ENCODE measurements at places on chromosomes 1 and 21.

DNA sequence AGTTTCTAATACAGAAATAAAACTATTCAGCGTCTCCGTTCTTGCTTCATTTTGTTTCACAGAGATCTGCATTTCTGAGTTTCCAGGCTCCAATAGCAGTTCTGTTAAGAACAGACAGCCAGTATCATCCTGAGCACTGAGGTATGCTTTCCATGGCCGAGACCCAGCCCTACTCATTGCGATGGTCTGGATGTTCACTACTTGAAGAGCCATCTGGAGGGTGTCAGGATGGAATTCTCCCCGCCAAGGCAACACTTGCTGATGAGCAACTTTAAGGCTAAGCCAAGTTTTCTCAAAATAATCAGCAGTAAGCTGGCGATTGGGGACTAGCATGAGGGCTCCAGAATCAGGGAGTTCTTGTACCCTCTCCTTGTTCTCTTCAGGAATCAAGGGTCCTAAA is 7.7 kb upstream of the BCL2L15 start:
- DNase-seq = no peak

- no peak for DNase-seq
Observed at GRCh38 chr1:63198871-63199394, 123.4 kb upstream of the FOXD3 start.

DNA sequence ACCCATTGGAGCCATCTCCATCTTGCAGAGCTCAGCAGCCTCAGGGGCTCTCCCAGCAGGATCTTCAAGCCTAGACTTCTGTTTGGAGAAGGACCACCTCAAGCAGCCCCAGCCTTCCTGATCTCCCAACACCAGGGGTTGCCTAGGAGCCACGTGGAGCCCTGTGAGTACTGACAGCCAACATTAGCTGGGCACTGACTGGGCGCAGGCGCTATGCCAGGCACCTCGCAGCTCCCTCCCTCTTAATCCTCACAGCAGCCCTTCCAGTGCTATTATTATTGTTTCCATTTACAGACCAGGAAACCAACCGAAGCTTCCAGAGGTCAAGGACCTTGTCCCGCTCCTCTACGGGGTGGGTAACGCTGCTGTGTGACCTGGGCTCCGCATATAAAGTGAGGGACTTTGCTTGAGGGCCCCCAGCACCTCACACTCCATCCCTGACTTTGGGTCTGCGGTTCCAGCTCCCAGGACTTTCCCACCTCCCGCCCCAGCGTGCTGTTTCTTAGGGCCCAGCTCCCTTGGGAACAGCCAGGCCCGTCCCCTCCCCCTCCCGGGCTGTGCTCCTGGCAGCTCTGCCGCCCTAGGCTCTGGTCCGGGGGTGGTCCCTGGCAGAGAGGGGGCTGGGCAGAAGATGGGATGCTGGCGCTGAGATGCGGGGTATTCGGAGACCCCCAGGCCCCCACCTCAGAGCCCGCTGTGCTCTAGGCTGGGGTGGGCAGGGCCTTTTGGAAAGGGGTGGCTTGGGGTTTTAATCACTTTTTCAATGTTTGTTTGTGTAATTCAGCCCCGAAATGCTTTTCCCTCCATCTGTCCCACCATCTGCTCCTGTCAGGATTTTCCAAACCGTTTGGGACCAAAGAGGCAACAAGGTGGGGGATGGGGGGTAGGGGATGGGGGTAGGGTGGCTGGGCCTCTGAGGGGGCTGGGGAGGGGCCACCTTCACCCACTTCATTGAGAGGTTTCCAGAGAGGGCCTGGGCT is 4.1 kb upstream of the HPCA start:
- DNase-seq = no peak

GRCh38 chr1:7121622-7121988 is 336.4 kb downstream of the CAMTA1 start:
- DNase-seq = no peak

DNA sequence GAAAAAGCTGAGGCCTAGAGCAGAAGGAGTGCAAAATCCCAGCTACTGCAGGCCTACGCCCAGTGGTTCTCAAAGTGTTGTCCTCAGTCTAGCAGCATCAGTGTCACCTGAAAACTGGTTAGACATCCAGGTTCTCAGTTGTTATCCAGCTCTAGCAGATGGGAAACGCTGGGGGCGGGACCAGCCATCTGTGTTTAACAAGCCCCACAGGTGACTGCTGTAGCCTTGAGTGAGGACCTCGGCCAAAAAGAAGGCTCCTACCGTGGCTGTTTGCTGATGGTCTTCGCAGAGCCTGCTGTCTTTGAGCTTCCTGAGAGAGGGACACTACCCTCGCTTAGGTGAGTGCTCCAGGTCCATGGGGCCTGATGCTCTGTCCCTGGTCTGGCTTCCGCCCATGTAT is 69.7 kb downstream of the LRRN2 start:
- no peak for DNase-seq
